ENCODE measurements at places on chromosomes 7 and 10. TPM values are rescaled to one million over a fixed set of nuclear protein-coding genes. Genes with fewer than 3 reads are reported as not detected.
A peak's percentile ranks its signal among the peaks of the same experiment; 100 is the strongest.

- H3K27ac ChIP-seq, result no peak overlapping the region
- no peak for DNase-seq
- no peak overlapping the region for H3K4me3 ChIP-seq
- H3K36me3 ChIP-seq, result no peaks in the 10 kb centered on the region
- H3K27me3 ChIP-seq, result no peaks in the 10 kb centered on the region
These were observed 254.3 kb upstream of the GNAI1 start for GRCh38 chr7:79880312-79880711.

DNA sequence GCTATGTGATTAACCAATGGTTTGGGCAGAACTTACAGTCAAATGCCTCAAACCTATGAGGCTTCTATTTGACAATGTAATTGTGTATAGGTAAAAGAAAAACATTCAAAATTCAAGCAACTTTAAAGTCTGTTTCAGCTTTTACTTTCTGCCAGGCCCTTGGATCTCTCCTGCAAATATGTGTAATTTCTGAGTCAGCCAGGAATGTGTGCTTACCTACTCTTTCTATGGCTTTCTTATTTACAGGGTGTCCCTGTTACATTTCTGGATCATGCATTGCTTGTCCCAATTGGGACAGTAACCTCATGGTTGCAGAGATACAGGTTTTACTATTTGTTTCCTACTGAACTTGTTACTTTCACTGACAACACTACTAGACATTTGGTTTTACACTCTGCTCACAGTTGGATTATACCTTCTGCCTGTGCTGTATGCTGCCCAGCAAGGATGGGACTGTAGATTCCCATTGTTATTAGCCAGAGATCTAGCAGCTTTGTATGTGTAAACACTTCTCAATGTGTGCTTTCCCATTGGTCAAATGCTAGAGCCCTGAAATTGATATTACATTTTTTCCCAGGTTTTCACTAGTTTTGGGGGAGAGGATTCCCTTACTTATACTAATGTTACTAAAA is 355.3 kb downstream of the ARL4A start:
- H3K27me3 ChIP-seq, result no peaks in the 10 kb centered on the region
- H3K4me1 ChIP-seq, result no peaks in the 10 kb centered on the region
- H3K27ac ChIP-seq, result no peak overlapping the region
- H3K4me3 ChIP-seq, result no peak overlapping the region
- no peak for DNase-seq

Gene NUP205
- total RNA-seq, result 223 TPM

Gene TSPAN15
- total RNA-seq, result 0.83 TPM

- no peak for DNase-seq
- no peak overlapping the region for H3K4me3 ChIP-seq
- H3K4me1 ChIP-seq, result no peaks in the 10 kb centered on the region
These were observed 96.9 kb upstream of the PPP2R2D start for GRCh38 chr10:131803860-131804425.

DNA sequence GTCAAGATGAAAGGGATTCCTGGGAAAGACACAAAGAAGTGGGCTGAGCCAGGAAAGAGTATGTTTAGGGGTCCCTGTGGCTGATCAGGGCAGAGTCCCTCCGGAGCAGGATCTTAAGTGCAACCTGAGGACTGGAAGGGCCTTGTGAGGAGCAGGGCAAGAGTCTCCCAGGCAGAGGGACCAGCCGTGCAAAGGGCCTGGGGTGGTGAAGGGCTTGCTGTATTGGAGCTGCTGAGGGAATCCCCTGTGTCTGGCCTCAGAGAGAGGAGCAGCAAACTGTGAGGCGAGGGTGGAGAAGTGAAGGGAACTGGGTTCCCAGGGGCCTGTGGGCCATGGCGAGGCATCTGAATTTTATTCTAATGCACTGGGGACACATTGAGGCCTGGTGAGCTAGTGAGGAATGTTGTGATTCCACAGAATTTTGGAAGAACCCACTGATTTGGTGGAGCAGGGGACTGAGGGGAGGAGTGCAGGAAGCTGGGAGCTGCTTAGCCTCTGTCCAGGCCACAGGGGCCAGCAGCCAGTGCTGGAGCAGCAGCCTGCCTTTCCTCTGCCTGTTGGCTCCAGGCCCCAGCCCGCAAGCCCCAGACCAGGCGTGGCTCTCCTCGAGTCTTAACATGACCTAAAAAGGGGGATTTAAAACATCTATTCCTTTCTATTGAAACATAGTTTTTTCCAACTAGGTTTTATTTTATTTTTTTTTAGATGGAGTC is 138.4 kb upstream of the IGFBP3 start:
- no peak overlapping the region for H3K27ac ChIP-seq
- no peaks in the 10 kb centered on the region for H3K36me3 ChIP-seq
- DNase-seq, result no peak
- no peak overlapping the region for H3K4me3 ChIP-seq

DNA sequence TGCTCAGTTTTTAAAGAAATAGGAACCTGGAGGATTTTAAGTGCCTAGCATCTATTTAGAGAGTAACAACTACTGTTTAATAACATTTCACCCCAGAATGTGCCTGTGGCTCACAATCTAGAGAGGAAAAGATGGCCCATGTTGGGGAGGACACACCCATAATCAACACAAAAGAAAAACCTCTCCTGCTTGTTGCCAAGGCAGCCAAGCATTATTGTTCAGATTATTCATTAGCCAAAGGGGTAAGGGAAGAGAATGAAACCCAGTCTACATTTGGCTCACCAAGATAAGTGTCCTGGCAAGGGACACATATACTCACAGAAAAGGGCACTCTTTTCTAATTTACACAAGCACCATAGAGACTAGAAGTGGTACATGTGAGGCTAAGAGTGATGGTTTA is 17.7 kb upstream of the IFIT1B start:
- DNase-seq, result no peak
- no peak overlapping the region for H3K4me3 ChIP-seq
- H3K4me1 ChIP-seq, result peaks cover 16% of the 10 kb centered on the region
- no peak overlapping the region for H3K27ac ChIP-seq
- no peaks in the 10 kb centered on the region for H3K36me3 ChIP-seq

DNA sequence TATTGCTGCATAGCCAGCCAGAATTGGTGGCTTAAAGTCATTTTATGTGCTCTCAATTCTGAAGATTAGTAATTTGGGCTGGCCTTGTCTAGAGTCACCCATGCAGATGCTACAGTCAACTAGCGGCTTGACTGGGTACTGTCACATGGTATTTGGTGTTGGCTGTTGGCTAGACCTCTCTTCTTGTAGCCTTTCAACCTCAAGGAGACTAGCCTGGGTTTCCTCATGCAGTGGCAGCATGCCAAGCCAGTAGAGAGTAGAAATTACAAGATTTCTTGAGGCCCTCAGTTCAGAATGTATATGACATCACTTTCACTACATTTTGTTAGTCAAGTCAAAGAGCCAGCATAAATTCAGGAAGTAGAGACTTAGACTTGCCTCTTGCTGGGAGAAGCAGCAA is 3.7 kb upstream of the ZNF800 start:
- peaks cover 8% of the 10 kb centered on the region for H3K27me3 ChIP-seq
- H3K27ac ChIP-seq, result no peak overlapping the region
- DNase-seq, result peak; percentile 38
- peaks cover 20% of the 10 kb centered on the region for H3K4me1 ChIP-seq
- peaks cover 3% of the 10 kb centered on the region for H3K36me3 ChIP-seq

GRCh38 chr7:50552921-50553320 is 12.3 kb downstream of the DDC start:
- H3K4me3 ChIP-seq, result no peak overlapping the region
- no peaks in the 10 kb centered on the region for H3K4me1 ChIP-seq
- H3K27ac ChIP-seq, result no peak overlapping the region
- peaks cover 22% of the 10 kb centered on the region for H3K27me3 ChIP-seq

GRCh38 chr7:17150018-17150417 is 148.4 kb upstream of the AHR start:
- H3K27ac ChIP-seq, result no peak overlapping the region
- DNase-seq, result no peak
- no peaks in the 10 kb centered on the region for H3K4me1 ChIP-seq
- H3K27me3 ChIP-seq, result no peaks in the 10 kb centered on the region
- H3K4me3 ChIP-seq, result no peak overlapping the region

- H3K4me1 ChIP-seq, result peaks cover 8% of the 10 kb centered on the region
- no peaks in the 10 kb centered on the region for H3K36me3 ChIP-seq
- peak overlapping the region; percentile 51 for H3K4me3 ChIP-seq
- H3K27me3 ChIP-seq, result no peaks in the 10 kb centered on the region
- DNase-seq, result peak; percentile 89
These were observed 48.3 kb downstream of the NPVF start for GRCh38 chr7:25179771-25180591.

Gene NDUFB2
- 329 TPM for total RNA-seq

Gene GPR141
- not detected for total RNA-seq

GRCh38 chr7:115654384-115655214 is 376.0 kb downstream of the TFEC start:
- no peaks in the 10 kb centered on the region for H3K27me3 ChIP-seq
- H3K4me3 ChIP-seq, result no peak overlapping the region
- H3K27ac ChIP-seq, result no peak overlapping the region
- no peaks in the 10 kb centered on the region for H3K4me1 ChIP-seq

- H3K36me3 ChIP-seq, result no peaks in the 10 kb centered on the region
- peaks cover 23% of the 10 kb centered on the region for H3K27me3 ChIP-seq
- H3K4me1 ChIP-seq, result no peaks in the 10 kb centered on the region
- DNase-seq, result no peak
- H3K27ac ChIP-seq, result no peak overlapping the region
These were observed 172.6 kb downstream of the TMEM178B start for GRCh38 chr7:141246426-141246825.

Gene VSTM2A
- not detected for total RNA-seq

DNA sequence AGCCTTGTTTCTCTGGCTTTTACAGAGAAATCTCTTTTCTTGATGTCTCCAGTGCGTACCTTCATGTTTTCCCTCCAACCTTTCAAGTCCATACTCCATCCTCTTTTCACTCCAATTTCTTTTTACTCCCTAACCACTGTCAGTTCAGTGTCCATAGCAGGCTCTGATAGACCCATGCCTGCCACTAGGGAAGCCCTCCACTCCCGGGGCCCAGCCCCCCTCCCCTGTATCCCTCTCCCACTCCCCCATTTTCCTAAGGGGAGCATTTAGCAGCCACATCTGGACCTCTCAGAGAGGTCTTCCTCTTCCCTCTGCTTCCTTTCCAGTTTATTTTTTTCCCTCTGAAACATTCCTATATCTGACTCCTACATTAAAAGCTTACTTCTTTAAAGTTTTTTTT is 33.1 kb downstream of the DENND11 start:
- H3K4me1 ChIP-seq, result peaks cover 4% of the 10 kb centered on the region
- peaks cover 19% of the 10 kb centered on the region for H3K27me3 ChIP-seq
- H3K27ac ChIP-seq, result no peak overlapping the region
- H3K36me3 ChIP-seq, result no peaks in the 10 kb centered on the region

- no peak overlapping the region for H3K4me3 ChIP-seq
- no peaks in the 10 kb centered on the region for H3K36me3 ChIP-seq
- H3K27ac ChIP-seq, result no peak overlapping the region
- H3K4me1 ChIP-seq, result no peaks in the 10 kb centered on the region
- DNase-seq, result no peak
These were observed 136.3 kb downstream of the KCNMA1 start for GRCh38 chr10:77501152-77501845.

Gene PODXL
- total RNA-seq, result 0.51 TPM

GRCh38 chr7:115359119-115359518 is 437.2 kb downstream of the MDFIC start:
- H3K4me3 ChIP-seq, result no peak overlapping the region
- no peaks in the 10 kb centered on the region for H3K4me1 ChIP-seq
- no peaks in the 10 kb centered on the region for H3K27me3 ChIP-seq
- no peak for DNase-seq
- H3K27ac ChIP-seq, result no peak overlapping the region

Gene EXOSC1
- total RNA-seq, result 44.9 TPM

GRCh38 chr10:44898665-44899064 is 12.5 kb upstream of the TMEM72 start:
- H3K27ac ChIP-seq, result no peak overlapping the region
- peaks cover 28% of the 10 kb centered on the region for H3K27me3 ChIP-seq
- DNase-seq, result no peak
- no peaks in the 10 kb centered on the region for H3K4me1 ChIP-seq
- no peak overlapping the region for H3K4me3 ChIP-seq
- no peaks in the 10 kb centered on the region for H3K36me3 ChIP-seq

Gene NUDT13
- total RNA-seq, result 4.7 TPM

Gene HEPACAM2
- total RNA-seq, result 2.0 TPM

DNA sequence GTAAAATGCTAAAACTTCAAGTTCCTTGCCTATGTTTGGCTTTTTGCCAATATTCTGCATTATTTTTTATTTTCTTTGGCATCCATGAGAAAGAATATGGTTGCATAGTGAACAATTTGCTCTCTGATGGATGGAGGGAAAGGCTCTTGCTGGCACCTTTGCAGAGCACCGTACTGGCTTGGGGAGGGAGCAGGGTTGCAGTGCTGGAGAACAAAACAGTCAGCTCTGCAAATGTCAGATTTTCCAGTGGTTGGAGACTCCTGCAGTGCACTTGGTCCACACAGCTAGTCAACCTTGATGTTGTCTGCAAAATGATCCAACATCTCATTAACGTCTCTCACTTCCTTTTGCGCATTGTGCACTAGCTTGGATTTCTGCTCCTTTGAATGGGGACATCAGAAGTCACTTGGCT is 100.8 kb downstream of the ANLN start:
- H3K36me3 ChIP-seq, result no peaks in the 10 kb centered on the region
- 0 out of 2 replicates have a peak, but pooled peaks cover 6% of the 10 kb centered on the region for H3K27me3 ChIP-seq
- no peak overlapping the region for H3K27ac ChIP-seq
- no peak for DNase-seq

DNA sequence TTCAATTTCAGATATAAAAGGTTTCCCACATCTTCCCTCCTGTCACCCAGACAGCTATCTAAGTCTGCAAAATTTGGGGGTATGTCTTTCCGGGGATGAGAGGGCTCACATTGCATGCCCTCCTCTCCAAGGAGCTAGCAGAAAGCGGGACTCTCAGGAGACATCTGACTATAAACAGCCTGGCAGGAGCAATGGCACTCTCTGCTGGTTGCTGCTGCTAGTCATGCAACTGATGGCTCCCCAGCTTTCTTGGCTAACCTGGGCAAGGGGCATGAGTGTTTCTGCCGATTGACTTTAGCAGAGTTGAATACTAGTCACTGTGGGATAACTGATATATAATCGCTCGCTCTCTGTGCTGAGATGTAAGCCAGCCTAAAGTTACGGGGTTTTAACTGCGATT is 12.0 kb downstream of the TBX20 start:
- H3K36me3 ChIP-seq, result no peaks in the 10 kb centered on the region
- no peaks in the 10 kb centered on the region for H3K27me3 ChIP-seq
- no peaks in the 10 kb centered on the region for H3K4me1 ChIP-seq
- H3K27ac ChIP-seq, result no peak overlapping the region
- DNase-seq, result no peak
- H3K4me3 ChIP-seq, result no peak overlapping the region

Gene UROS
- 31.9 TPM for total RNA-seq

- peaks cover 50% of the 10 kb centered on the region for H3K27me3 ChIP-seq
- no peak overlapping the region for H3K4me3 ChIP-seq
- DNase-seq, result no peak
- H3K4me1 ChIP-seq, result no peaks in the 10 kb centered on the region
These were observed 26.6 kb downstream of the CHST3 start for GRCh38 chr10:71990706-71991269.

Gene SPACDR
- 1.2 TPM for total RNA-seq

Gene BMPR1A
- total RNA-seq, result 15.6 TPM

GRCh38 chr7:134703782-134704181 is 57.1 kb downstream of the BPGM start:
- no peaks in the 10 kb centered on the region for H3K36me3 ChIP-seq
- H3K4me3 ChIP-seq, result no peak overlapping the region
- H3K27ac ChIP-seq, result no peak overlapping the region
- H3K27me3 ChIP-seq, result peaks cover 53% of the 10 kb centered on the region

- no peaks in the 10 kb centered on the region for H3K27me3 ChIP-seq
- H3K36me3 ChIP-seq, result peaks cover 97% of the 10 kb centered on the region
- no peak for DNase-seq
- no peak overlapping the region for H3K27ac ChIP-seq
These were observed 44.6 kb downstream of the NUP205 start for GRCh38 chr7:135602304-135602703.

- H3K36me3 ChIP-seq, result no peaks in the 10 kb centered on the region
- H3K4me1 ChIP-seq, result peaks cover 4% of the 10 kb centered on the region
- no peaks in the 10 kb centered on the region for H3K27me3 ChIP-seq
- no peak overlapping the region for H3K4me3 ChIP-seq
- DNase-seq, result no peak
- H3K27ac ChIP-seq, result no peak overlapping the region
These were observed 78.6 kb downstream of the ARL5B start for GRCh38 chr10:18737841-18738240.

All from K562 (cell line).